Activated T-helper 1 cell treated with anti-CD3 and anti-CD28 coated beads, Interleukin-2, amount 50 U/mL, for 16 hours (primary cell): ENCODE measurements at places on chromosomes 1 and 21.

DNA sequence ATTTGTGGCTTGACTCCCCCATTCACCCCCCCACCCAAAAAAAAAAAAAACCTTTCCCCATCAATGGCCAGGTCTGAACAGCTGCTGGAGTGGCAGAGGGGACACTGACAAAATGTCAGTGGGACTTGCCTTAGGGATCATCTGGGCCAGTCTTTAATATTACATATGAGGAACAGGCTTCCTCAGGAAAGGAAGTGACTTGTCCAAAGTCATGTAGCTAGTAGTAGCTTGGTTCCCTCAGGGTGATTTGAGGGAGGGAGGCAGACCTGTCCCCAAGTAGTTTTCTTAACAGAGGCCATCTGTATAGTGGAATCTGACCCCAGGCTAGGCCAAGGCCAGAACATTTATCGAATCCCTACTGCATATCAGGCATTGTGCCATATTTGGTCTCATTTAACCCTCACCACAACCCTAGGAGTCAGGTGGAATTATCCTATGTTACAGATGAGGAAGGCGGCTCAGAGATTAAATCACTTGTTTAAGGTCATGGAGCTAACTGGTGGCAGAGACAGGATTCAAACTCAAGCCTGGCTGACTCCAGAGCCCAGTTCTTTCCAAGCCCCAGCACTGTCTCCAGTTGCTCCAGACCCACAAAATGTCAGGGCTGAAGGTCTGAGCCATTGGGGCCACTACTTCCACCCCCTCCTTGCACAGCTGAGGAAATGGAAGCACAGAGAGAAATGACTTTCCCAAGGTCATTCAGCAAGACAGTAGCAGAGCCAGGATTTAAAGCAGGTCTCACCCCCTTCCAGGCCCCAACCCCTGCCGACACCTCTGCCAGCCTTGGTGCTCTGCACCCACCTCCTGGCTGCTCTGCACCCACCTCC lies 10.4 kb downstream of the ZBTB7B start:
- no peak for DNase-seq

- DNase-seq: no peak
Measured at GRCh38 chr1:8560611-8561544, 243.0 kb downstream of the SLC45A1 start.

GRCh38 chr1:242556759-242557158 lies 32.3 kb upstream of the PLD5 start:
- no peak for DNase-seq

DNA sequence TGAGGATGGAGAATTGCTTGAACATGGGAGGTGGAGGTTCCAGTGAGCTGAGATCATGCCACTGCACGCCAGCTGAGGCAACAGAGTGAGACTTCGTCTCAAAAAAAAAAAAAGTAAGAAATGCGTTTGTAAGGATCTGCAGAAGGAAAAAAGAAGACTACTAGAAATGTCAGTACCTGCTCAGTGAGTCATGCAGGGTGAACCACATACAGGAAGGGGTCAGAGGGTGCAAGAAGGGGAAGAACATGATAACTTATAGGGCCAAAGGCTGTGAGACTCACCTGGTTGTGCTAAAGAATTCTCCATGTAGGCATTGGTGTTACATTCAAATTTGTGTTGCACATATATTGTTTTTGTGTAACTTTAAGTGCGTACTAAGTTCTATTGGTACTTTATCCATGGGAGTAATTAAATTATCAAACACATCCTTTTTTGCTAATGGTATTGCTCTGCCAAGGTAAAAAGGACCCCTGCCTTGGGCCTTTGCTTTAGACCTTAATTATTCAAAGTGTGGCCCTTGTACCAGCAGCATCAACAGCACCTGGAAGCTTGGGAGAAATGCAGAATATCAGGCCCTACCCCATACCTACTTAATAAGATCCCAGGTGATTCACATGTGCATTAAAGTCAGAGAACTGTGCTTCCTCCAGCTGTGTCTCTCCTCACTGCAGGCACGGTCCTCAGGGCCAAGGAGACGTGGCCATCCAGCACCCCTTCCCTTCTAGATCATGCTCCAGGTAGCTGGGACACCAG lies 96.4 kb upstream of the PPP2R5A start:
- DNase-seq: no peak

DNA sequence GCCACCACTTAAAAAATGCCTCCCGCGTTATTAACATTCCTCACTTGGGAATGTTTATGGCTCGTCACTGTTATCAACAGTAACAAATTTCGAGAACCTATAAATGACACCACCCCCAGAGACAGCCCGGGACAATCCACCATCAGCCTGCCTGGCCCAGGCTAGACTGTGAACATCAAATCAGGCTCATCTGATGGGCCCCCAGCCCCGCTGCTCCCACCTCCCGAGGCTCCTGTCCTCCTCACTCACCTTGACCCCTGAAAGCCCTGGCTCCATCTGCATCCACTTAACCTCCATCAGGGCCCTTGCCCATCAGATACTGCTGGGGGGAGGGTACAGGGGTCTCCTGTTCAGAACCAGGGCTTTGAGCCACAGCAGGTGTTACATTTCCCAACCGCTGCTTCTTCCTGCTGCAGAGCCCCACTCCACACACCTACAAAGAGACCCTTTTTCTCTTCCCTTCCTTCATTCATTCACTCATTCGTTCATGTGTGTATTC lies 156.5 kb upstream of the VAMP3 start:
- DNase-seq: no peak

GRCh38 chr1:49166031-49166430 lies 389.3 kb upstream of the BEND5 start:
- DNase-seq: no peak

DNA sequence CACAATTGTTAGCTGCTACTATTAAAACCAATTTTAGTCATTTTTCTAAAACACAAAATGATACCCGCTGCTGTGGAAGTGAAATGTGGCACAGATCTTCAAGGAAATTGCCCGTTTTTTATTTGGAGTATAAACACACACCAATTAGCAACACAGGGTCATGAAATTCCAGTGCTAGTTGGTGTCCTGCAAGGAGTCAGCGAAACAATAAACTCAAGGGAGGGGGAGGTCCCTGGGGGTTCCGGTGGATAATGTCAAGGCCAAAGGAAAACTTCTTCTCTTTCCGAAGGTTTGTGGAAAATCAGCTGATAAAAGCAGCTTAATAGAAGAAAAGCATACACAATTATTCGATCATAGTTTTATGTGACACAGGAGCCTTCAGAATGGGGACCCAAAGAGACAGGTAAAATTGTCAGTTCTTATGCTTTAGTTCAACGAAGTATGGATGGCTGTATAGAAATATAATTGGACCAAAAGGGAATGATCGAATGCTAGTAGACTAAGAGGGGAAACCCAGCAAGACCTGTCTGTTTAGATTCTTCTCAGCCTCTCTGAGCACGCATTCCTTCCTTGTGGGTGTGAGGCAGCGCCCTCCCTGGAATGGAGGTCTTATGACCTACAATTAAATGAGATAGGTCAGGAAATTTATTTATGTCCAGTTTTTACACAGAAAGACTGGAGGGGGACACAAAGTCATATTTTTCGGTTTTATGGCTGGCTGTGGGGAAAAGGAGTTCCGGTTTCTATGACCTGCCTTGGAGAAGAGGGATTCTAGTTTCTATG lies 65.9 kb downstream of the KCNK1 start:
- no peak for DNase-seq

DNA sequence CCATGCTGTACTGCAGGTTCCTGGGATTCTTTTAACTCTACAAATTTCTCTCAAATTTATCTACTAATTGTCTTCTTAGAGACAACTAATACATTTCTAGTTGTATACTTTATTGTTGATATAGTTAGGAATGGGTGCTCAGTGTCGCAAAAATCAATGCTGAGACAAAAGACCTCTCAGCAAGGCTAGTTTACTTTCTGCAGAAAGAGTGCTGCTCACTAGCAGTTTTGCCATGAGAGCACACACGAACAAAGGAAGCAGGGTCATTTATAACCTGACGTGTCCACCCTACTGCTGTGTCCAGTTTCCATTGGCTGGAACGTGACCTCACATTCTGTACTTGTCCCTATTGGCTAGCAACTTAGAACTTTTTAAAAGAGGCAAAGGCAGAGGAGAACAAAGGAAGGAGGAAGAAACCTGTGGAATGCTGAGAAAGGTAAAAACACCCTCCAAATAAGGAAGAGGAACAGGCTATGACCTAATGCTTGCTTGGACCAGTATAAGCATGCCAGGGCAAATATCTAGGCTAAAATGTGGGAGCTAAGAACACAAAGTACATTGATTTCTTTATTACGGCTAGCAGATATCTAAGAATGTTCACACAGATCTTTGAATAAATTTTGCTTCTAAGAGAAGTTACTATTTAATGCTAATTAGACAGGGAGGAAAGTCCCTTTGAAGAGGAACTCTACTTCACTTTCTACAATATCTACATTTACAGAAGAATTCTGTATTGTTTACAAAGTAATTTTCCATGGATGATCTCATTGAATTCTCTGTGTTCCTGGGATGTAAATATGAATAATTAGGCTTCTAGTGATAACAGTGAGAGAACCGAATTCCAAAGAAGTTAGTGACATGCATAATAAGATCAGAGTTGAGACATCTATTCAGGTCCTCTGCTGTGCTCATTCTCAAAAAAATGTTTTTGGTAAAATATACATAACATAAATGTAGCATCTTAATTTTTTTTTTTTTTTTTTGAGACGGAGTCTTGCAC lies 86.0 kb upstream of the MAP10 start:
- no peak for DNase-seq

GRCh38 chr1:2819831-2820730 lies 18.6 kb upstream of the TTC34 start:
- DNase-seq: no peak

DNA sequence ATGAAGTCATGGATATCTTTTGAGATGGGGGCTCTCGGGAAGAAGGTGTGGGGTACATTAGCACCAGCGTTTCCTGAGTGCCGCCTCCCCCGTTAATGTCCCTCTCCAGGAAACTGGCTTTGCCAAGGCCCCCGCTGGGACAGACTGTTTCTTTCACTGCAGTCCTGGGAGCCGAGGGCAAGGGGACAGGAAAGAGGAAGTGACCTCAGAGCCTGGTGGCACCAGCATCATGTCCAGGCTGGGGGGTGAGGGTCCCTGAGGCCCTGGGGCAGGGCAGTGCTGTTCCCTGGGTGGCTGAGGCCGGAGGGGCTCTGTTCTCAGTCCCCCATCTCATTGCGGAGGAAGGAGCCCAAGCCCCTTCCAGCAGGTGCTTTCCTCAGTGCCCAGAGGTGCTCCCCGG lies 5.8 kb downstream of the PFKL start:
- no peak for DNase-seq

DNA sequence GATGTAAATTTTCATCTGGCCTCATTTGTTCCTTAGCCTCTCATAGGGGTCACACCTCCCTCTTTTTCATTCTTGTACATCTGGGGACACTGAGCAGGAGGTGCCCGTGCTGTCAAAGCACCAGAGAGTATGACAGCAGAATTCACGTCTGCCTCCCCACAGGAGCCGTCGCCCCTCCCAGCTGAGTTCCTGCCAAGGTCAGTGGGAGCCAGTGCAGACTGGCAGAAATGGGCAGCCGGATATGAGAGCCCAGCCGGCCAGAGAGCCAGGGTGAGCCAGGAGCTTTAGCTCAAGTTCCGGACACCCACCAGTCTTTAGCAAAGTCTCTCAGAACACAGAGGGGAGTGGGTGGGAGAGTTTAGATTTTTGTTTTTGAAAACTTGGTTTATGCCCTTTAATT lies 21.9 kb downstream of the GPR137B start:
- DNase-seq: no peak

DNA sequence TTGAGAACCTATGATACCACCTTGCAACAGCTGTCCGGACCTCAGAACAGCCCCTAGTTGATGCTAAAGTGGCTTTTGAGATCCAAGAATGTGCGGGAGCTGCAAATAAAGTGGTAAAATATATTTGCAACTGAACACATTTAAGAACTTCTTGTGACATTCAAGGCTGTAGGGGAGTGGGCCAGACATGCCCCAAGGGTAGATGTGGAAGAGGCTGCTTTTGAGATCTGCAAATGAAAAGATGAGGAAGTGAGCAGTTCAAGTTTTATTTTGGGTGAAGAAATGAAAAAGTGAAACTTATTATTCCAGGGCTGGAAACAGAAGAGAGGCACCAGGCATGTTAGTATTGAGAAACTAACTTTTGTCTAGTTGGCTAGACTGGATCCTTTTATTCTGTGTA lies 359.5 kb upstream of the PLXNA2 start:
- no peak for DNase-seq

GRCh38 chr1:60832367-60832766 lies 250.0 kb upstream of the NFIA start:
- DNase-seq: no peak

- DNase-seq: no peak
Measured at GRCh38 chr1:220726634-220727033, 21.5 kb upstream of the MTARC2 start.

- DNase-seq: no peak
Measured at GRCh38 chr1:96978444-96978843, 256.9 kb downstream of the PTBP2 start.

DNA sequence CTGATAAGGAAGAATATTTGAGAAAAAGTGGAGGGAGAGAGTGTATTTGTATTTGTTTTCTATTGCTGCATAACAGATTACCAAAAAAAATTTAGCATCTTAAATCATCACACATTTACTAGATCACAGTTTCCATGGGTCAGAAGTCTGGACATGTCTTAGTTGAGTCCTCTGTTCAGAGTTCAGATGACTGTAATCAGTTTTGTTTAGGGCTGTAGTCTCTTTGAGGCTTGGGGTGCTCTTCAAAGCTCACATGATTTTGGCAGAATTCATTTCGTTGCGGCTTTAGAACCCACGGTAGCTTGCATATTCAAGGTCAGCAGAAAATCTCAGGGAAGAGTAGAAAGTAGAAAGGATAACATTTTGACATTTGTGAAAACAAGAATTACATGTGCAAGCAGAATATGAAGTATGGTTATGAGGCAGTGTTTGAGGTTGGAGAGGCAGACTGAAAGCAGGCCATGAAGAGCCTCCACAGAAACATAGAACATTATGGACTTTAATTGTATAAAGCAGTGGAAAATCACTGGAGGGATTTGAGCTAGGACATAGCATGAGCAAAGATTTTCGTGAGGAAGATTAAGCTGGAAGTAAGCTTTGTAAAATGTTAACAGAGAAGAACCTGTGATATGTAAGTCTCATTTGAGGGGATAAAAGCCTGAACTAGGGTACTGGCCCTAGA lies 110.6 kb upstream of the GPR52 start:
- DNase-seq: no peak

DNA sequence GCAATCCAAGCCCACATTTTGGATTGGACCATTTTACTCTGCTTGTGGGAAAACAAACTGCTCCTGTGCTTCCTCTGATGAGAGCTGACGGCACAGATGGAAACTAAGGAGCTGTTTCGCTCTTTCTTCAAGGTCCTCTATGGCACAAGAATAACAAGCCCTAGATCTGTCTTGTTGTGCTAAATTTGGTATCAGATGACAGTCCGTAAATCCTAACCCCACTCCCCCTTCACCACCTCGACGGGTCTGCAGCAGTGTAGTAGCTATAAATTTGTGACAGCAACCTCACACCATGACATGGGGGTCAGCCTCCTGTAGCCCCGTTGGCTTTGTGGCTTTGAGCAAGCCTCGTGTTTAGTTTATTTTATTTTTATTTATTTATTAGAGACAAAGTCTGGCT lies 85.9 kb downstream of the ADSS2 start:
- DNase-seq: no peak
